ENCODE measurements at places on chromosomes 5 and 9. TPM values are rescaled to one million over a fixed set of nuclear protein-coding genes. Genes with fewer than 3 reads are reported as not detected.

- DNase-seq, result no peak
Observed at GRCh38 chr5:131459216-131459615, 175.8 kb downstream of the RAPGEF6 start.

DNA sequence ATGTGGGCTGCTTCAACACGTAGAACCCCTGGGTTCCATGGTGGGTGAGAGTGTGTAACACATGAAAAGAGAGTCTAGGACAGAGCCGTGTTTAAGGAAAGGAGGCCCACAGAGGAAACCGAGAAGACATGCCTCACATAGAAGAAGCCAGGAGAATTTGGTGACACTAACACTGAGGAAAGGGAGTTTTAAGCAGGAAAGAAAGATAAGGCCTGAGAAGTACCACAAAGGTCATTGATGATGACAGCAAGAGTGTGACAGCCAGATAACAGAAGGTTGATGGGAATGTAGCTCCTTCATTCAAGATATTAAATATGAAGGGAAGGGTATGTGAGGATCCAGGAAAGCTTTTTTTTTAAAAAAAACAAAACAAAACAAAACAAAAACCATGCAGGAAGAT lies 72.4 kb upstream of the SPRY4 start:
- no peak for DNase-seq

DNA sequence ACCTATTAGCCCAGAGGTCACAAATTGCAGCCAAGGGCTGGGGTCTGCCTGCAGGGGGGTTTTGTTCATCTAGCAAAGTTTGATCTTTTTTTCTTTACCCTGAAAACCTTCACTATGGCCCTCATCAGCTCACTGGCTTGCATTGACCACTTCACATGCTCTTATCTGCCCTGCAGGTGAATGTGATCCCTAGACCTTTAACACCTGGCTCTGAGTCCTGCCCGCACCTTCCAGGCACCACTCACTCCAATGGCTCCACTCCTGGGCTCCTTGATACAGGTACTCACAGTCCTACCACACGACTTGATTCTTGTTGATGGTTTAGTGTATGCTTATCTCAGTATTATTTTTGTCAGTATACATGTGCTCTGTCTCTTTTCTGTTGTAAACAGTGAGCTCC lies 92.5 kb downstream of the FEM1C start:
- DNase-seq, result no peak

INSL4 gene
- total RNA-seq, result not detected

DNA sequence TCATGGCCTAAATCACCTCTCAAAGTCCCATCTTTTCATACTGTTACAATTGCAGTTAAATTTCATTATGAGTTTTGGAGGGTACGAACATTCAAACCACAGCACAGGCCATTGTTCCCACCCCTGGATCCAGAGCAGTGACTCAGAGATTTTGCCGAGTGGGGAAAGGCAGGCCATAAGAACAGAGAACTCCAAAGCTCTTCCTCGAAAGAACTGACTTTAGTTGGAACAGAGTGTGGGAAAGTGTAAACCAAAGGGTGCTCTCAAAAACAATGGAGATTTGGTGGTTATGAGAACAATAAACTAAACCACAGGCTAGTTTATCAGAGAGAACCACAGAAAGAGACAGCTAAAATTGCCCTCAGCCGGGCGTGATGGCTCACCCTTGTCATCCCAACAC lies 19.4 kb upstream of the GRPEL2 start:
- DNase-seq, result no peak

DNM1 gene
- total RNA-seq, result 14.5 TPM

- no peak for DNase-seq
Observed at GRCh38 chr9:86685556-86685955, 261.8 kb downstream of the GAS1 start.

CEP72 gene
- 2.2 TPM for total RNA-seq

- no peak for DNase-seq
Observed at GRCh38 chr5:145924849-145925248, 11.5 kb upstream of the SH3RF2 start.

DNA sequence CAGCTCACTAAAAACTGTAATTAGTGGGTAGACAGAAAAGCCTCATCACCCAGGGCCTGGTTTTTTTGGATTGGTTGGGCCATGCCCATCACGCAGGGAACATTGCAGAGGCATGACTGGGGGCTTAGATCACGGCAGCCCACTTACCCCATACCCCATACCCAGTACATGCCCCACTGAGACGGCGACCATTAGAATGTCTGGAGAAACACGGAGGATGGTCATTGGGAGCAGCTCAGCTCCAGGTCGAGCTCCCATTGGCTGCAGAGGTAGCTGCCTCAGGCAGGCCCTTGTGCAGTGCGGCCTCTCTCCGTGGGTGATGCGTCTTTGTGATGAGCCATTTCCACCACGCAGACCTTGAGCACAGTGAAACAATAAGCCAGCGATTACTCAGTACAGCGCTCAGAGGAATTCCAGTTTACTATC lies 204.0 kb downstream of the GADD45G start:
- DNase-seq, result no peak

DNA sequence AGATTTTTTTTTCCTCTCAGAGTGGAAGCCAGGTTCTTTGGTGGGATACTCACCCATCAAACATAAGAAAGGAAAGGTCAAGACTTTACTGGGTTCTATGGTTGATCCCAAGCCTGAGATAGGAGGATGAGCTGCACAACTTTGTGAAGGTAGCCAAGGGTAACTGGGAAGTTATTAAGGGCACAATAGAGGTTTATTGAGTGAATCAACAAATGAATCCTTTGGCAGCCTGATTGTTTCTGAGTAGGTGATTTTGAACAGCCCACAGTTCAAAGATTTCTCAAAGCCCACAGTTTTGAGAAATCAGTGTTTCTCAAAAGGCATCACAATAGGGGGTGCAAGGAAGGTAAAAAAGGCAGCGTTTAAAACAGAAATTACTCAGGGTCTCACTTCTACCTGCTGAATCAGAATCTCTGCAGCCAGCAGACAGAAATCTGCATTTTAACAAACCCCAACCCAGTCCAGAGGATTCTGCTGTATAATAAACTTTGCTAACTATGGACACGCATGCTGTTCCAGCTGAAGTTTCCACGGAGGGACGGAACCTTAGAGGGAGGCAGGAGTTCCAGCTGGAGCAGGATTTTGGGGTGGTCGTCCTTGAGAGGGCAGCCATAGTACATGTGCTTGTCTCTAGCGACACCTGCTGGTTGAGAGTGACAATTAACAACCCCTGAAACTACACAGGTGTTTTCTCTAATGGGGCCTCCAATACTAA lies 32.7 kb upstream of the FSD1L start:
- no peak for DNase-seq

CACFD1 gene
- 13.2 TPM for total RNA-seq

DNA sequence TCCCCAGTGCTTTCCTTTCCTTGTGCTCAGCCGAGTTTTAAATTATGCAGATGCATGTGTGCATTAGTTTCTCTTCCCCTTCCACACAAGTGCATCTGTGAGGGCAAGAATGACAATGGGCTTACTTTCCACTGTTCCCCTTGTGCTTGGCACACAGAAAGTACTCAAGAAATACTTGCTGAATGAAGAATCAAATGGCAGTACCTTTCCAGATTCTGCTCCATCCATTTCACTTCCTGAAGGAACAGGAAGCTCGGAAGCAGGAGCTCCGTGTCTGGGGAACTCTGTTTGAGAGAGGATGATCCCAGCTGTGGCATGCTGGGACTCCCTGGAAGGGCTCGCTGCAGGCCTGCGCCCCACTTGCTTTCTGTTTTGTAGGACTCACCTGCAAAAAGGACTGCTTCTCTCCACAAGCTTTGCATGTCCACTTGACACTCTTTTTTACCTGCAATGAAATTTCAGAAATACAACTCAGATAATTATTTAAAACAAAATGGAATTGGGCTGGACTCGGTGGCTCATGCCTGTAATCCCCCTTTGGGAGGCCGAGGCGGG lies 5.5 kb downstream of the MRNIP start:
- peak; percentile 37 for DNase-seq

DNA sequence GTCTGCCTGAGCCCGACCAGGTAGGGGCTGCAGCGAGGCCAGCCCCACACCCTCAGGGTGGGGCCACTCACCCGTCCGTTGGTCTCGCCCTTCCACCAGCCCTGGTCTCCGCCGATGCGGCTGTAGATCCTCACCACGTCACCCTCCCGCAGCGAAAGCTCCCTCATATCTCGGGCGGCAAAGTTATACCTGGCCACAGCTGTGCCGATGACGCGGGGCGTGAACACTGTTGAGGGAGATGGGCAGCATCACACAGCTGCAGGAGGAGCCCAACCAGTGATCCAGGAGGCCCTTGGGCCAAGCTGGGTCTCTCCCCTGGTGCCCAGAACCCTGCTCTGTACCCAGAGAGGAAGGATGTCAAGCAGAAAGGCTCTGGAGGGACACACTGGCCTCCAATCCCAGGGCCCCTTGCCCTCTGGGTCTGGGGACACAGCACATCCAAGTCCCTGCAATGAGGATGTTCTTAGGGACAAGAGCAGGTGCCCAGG lies 30.3 kb upstream of the SARDH start:
- DNase-seq, result peak; percentile 26

DNA sequence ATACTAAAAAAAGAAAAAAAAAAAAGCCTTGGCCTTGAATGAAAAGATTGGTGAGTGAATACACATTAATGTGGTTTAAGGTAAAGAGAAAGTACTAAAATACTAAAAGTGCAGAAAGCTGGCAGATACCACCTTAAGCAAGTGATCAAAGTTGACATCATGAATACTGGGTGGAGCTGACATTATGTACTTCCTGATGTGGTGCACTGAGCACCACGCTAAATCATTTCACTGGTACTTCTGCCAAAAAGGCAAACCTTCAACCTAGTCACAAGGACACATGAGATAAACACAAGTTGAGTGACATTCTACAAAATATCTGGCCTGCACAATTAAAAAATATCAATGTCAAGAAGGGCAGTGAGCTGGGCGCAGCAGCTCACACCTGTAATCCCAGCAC lies 33.8 kb upstream of the PANK3 start:
- no peak for DNase-seq

GRCh38 chr5:126794157-126794828 lies 17.4 kb downstream of the LMNB1 start:
- DNase-seq, result no peak

GRCh38 chr9:137665697-137666512 lies 47.1 kb downstream of the EHMT1 start:
- peak; percentile 43 for DNase-seq

- no peak for DNase-seq
Observed at GRCh38 chr9:10566848-10567247, 46.0 kb downstream of the PTPRD start.

GRCh38 chr5:150645070-150645700 lies 4.7 kb downstream of the SYNPO start:
- no peak for DNase-seq

DNA sequence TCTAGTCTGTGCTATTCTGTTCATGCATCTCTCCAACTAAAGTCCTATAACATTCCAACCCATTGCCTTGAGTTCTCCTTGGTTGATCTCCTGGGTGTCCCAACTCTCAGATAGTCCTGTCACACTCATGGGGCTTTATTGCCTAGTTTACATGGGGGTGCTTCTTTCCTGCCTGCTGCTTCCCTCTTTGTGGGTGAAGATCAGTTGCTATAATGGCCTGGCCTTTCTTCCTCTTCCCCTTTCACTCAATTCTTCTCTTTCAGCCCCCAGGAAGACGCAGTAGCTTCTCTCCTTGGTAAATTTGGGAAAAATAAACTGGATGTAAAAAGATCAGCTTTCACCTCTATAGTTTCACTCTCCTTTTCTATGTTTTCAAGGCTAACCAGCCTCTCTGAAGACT lies 66.5 kb downstream of the PTCD2 start:
- no peak for DNase-seq

GRCh38 chr5:57780306-57780960 lies 297.8 kb upstream of the ACTBL2 start:
- DNase-seq, result no peak

DNA sequence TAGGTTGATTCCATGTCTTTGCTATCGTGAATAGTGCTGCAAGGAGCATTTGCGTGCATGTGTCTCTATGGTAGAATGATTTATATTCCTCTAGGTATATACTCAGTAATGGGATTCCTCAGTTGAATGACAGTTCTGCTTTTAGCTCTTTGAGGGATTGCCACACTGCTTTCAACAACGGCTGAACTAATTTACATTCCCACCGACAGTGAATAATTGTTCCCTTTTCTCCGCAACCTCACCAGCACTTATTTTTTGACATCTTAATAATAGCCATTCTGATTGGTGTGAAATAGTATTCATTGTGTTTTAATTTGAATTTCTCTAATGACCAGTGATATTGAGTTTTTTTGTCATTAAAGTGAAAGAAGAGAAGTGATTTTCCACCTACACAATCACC lies 18.5 kb downstream of the IFNA5 start:
- DNase-seq, result no peak

GRCh38 chr5:135488727-135489465 lies 36.7 kb upstream of the TIFAB start:
- no peak for DNase-seq

DNA sequence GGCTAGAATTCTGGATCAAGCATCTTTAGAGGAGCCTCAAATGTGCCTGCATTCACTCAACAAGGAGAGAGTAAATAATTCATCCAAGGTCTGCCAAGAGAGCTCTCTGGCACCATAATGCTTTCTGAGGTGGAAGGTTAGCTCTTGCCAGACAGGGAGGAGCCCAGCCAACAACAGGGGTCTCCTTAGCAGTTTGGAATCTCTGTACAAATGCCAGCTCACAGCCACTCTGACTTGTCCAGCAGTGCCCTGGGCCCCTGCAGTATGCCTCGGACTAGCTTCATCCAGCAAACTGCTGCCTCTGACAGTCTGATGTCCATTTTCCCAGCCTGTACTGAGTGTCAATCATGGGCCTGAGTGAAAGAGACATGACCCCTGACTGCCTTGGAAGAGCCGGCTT lies 127.2 kb upstream of the SLC44A1 start:
- DNase-seq, result no peak

WNK2 gene
- total RNA-seq, result 155 TPM

PCDHGB2 gene
- total RNA-seq, result 5.8 TPM

DNA sequence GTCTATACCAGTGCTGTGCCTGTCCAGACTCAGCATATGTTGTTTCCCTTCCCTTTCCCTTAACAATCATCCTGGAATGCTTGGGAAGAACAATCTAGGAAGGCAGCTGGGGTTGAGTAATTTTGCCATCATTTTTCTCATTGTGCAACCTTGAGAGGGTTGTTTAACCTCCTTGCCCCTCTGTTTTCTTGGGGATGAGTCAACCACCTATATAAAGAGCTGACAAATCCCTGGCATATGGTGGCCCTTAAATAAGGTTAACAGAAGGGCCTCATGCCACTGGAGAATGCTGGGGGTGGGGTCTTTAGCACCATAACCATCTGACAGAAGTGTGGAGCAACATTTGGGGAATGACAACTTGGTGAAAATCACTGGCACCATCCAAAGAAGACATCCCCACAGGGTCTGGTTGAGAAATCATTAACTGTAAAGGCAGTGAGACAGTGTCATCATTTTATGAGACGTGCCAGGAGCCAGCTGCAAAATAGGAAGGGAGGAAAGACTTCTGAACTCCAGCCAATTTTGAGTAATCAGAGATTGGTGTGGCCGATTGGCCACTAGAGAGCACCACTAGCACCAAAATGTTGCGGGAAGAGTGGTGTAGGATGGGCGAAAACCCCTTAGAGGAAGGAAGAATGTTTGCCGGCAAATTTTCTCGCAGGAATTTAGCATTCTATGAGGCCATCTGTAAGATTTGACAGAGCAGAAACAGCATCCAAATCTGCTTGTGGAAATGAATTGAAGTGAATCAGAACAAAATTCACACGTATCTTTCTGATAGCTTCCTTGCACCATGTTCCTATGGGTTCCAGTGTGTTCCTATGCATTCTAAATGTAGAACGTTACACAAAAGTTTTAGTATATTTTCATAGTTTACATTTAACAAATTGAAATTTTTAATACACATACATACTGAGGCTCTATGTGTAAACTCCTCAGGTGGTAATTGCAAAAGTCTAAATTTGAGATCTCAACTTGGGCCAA lies 113.8 kb downstream of the MSX2 start:
- DNase-seq, result no peak

PLEKHG4B gene
- total RNA-seq, result 2.5 TPM
